ENCODE measurements at places on chromosomes 13 and 19. TPM values are rescaled to one million over a fixed set of nuclear protein-coding genes. Genes with fewer than 3 reads are reported as not detected.

GRCh38 chr13:24407844-24408243 is 98.5 kb downstream of the C1QTNF9 start:
- no peak for DNase-seq

DNA sequence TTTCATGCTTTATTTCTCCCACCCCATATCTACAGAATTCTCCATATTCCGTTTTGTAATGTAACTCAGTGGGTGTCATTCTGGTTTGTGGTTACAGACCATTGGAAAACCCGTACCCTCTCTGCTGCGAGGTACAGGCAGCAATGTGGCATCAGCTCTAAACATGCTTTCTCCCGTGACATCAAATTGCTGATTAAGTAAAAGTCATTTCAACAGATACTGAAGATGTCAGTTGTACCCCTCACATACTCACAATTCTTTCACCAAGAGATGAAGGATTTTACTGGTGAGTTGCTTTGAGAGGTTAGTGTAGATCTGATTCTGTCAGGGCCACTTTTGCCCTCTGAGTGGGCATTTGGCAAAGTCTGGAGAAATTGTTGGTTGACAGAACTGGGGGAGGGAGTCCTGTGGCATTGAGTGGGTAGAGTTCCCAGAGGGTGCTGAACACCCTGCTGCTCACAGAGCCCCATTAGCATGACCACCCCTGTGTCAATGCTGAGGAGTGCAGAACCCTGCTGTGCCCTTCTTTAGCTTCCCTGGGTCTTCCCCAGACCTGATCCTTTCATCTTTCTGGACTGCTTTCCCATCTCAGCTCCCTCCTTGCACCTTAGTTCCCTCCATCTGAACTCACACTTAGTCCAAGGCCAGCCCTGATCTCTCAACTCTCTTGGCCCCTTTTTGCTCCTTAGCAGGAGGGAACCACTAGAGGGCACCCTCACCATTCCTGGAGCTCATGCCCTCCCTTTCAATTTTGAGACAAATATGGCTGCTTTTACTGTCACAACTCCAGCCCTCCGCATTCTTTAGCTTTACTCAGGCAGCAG is 39.9 kb upstream of the CEACAM8 start:
- DNase-seq, result peak; percentile 22

GRCh38 chr19:15110418-15110815 is 3.2 kb downstream of the SYDE1 start:
- DNase-seq, result no peak

GRCh38 chr13:43193789-43194420 is 170.5 kb downstream of the DNAJC15 start:
- DNase-seq, result no peak

DNA sequence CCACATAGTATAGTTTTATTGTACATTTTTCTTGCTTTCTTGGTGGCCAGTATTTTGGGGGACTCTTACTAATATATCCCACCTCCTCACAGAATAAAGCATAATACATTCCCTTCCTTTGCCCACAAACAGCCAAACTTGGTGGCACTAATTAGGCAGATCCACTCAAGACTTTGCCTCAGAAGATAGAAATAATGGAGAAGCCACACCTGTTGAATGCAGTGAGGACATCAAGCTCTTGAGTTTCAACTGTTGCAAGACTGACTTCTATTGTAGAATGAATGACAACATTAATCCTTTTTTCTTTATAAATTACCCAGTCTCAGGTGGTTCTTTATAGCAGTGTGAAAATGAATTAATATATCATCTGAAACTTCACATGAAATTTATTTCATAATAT is 1183.6 kb upstream of the ATXN8OS start:
- DNase-seq, result no peak

- DNase-seq, result no peak
Observed at GRCh38 chr13:46173656-46174055, 8.3 kb downstream of the LCP1 start.

- DNase-seq, result no peak
Observed at GRCh38 chr13:113493315-113493951, 2.9 kb upstream of the DCUN1D2 start.

GRCh38 chr13:45143346-45143751 is 23.0 kb downstream of the GTF2F2 start:
- DNase-seq, result no peak

DNA sequence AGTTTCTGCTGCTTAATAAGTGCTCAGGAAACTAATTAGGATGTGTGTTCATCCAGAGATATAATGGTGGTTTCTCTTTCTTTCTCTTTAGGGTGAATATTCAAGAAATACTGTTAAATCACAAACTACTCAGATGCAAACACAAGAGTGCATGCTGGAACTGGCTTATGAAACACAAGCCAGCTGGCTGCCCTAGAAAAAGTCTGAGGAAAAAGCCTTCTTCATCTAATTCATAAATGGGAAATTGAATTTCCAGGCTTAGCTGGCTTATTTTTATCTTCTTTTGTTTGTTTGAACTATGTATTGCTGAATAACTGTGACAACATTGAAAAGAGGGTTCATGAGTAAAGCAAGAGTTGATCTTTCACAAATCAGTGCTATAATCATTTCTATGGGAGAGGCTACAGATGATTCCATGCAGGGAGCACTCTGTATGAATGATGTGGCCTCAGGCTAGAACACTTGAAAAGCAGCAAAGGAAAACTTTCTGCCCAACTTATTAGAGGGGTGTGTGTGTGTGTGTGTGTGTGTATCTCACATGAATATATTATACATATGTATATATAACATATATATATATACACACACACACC is 69.8 kb upstream of the SCEL start:
- DNase-seq, result no peak

DNA sequence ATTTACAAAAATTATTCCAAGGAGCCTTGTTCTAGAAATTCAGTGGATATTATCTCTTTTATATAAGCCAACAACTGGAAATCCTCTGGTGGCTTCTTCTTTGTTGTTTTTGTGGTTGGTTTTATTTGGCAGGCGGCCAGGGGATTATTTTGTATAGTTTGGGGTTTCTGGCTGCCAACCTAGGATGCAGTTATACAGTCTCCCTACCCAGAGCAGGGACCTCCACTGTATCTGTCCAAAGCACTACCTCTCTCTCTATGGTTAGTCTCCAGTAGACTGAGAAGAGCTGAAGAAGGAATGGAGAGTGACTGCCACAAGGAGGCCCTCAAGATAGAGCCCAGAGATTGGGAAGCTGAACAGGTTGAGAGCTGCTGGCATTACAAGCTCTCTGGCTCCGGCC is 80.2 kb downstream of the ZAR1L start:
- no peak for DNase-seq

GRCh38 chr13:95073747-95074311 is 227.4 kb downstream of the ABCC4 start:
- DNase-seq, result no peak

DNA sequence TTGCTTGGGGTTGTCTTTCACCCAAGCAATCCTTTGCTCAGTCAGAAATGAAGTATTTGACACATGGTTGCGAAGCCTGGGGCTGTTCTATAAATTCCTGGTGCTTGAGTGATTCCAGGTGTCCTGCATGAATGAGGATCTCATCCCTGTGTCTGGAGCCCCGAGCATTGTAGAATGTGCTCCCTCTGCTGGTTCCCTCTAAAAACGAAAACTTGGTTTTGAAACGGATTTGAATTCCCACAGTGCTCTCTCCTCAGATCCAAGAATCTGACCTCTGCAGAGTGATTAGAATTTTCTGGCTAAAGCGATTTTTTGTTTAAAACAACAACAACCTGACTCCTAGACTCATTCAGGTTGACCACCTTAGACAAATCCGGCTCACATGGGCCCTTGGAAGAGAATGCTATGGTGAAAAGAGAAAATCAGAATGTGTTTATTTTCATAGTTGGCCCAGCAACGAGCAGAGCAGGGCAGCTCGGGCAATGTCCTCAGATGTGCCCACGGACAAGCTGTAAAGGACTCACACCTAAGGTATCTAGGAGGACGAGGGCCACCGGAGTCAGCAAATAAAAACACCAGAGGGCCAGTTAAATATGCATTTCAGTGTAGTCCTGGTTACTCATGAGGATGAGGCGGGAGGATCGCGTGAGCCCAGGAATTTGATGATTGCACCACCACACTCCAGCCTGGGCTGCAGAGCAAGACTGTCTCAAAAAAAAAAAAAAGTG is 8.7 kb upstream of the ATP12A start:
- no peak for DNase-seq

DNA sequence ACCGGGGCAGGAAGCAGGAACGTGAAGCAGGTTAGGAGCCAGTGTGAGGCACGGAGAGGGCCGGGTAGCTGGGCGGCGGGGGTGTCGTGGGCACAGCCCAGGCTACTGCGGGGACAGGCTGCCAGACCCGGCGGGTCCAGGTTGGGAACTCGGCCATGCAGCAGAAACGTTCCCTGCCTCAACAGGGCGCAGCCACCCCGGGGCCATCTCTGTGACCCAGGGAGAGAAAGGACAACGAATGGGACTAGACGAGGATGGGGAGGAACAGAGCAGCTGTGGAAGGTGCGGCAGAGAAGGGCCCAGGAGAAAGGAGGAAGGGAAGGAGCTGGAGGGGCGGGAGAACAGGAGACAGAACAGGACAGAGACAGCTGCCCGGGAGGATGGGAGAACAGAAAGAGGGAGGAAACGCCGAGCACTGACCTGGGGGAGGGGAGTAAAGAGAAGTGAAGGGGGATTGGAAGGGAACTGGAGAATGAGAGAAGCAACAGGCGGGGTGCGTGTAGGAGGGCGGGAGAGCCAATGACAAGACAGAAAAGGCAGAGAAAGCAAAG is 12.9 kb upstream of the GARIN5A start:
- no peak for DNase-seq

DNA sequence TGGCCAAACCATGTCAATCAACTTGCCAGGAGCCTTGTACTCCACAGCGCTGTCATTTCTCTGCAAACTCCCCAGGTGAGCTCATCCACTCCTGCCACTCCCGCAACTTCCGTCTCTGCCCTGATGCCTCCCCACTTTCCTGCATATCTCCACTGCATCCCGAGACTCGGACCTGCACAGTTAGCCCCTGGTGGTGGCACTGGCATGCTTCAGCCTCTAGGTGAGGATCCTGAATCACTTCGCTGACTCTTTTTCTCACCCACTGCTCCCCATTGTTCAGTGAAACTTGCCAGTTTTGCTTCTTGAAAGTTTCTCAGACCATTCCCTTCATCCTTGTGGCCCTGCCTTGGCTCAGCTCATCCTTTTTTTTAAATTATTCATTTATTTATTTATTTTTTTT is 3.4 kb upstream of the CTU1 start:
- DNase-seq, result no peak

GRCh38 chr13:25175026-25175425 is 2.9 kb upstream of the AMER2 start:
- no peak for DNase-seq

DNA sequence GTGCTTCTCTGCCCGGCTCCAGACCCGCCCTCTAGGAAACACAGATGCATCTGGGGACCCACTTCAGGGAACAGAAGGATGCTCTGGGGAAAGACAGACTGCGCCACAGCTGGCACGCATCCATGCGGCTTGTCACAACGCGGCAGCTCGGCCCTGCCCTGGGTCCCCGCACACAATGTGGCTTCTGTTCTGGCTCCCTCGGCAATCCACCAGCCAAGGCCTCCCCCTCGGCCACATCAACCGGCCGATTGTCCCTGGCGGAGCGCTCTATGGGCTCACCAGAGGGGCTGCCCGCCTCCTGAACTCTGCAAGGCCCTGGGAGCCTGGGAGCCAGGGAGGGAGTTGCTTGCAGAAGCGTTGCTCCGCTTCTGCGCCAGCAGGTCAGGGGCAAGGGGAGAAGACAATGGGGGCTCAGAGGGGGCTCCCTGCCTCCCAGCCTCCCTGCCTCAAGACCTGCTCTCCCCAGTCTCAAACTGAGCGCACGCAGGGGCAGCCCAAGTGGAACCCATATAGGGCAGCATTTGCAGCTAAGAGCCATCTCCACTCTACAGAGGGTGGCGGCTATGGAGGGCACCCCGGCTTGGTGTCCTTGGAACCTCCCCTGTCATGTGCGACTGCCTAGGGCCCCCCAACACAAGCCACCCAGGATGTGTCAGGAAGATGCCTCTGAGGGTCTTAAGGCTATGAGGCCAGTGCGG is 37.9 kb downstream of the MLLT1 start:
- DNase-seq, result peak; percentile 36

DNA sequence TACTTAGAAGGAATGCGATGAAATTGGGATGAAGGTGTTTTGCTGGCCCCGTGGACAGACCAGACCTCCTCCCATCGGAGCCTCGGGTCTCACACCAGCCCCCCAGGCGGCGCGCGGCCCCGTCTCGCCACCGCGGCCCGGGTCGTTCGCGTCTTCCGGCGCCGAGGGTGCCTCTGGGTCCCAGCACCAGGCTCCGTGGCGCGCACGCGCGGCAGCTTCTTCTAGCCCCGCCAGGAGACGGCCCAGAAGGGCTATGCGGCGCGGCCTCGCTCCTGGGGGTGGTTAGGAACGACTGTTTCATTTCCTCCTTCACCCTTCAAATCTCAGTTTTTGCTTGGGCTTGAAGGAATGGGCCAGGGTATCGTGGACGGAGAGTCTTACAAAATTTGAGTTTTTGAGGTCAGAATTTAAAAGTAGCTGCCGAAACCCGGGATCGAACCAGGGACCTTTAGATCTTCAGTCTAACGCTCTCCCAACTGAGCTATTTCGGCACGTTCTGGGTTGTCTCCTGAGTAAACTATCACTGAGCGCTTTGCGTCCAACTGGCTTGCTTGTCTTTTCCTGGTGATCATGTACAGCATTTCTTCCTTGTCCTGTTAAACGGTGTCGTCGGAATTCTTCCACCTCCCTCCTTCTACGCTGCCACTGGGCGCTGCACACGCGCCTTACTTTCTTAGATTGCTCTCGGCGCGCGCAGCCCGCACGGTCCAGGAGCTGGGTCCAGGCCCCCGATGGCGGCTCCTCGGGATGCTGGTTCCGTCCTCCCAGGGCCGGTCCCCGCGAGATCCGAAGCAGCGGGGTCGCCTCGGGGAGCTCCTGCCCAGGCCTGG is 46.5 kb downstream of the TGDS start:
- DNase-seq, result peak; percentile 94

- no peak for DNase-seq
Observed at GRCh38 chr19:19319732-19320360, 463 bp downstream of the SUGP1 start.

DNA sequence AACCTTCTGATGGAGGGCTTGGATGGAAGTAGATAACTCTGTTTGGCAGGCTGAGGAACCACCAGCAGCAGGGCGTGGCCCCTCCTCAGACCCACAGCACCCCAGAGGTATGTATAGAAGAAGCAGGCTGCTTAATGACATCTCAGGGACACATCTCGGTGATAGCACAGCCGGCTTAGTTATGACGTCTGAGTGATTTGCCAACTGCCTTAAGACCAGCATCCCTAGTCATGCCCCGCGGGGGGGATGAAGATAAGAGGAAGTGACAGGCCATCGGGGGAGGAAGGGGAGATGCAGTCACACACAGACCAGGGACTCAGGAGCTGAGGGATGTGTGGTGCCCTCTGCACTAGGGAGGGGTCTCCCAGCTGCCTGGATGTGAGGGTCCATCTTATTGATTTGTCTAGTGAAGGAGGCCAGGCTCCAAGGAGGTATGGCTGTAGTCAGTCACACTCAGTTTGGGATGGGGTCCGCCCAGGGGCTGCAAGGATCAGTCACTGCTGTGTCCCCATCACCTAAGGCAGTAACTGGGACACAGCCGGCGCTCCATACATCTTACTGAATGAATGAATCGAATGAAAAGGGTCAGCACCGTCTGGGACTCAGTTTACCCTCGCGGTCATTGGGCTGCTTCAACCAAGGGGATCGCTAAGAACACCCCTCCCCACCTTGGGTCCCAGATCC is 19.2 kb upstream of the ERCC1 start:
- peak; percentile 48 for DNase-seq

The PSG7 gene
- total RNA-seq, result not detected

The CGB7 gene
- total RNA-seq, result not detected

The GNA15 gene
- total RNA-seq, result 22.5 TPM

The ZNF714 gene
- total RNA-seq, result 5.5 TPM

The SYNE4 gene
- 0.98 TPM for total RNA-seq

The CEACAM6 gene
- not detected for total RNA-seq

The NCR1 gene
- total RNA-seq, result not detected

The PSG6 gene
- total RNA-seq, result not detected

The ZNF776 gene
- total RNA-seq, result 18.4 TPM

The SYNGR4 gene
- total RNA-seq, result not detected
